ENCODE measurements at places on chromosomes 2 and 18.

GRCh38 chr2:204477358-204477950 is 67.8 kb upstream of the PARD3B start:
- DNase-seq: no peak

DNA sequence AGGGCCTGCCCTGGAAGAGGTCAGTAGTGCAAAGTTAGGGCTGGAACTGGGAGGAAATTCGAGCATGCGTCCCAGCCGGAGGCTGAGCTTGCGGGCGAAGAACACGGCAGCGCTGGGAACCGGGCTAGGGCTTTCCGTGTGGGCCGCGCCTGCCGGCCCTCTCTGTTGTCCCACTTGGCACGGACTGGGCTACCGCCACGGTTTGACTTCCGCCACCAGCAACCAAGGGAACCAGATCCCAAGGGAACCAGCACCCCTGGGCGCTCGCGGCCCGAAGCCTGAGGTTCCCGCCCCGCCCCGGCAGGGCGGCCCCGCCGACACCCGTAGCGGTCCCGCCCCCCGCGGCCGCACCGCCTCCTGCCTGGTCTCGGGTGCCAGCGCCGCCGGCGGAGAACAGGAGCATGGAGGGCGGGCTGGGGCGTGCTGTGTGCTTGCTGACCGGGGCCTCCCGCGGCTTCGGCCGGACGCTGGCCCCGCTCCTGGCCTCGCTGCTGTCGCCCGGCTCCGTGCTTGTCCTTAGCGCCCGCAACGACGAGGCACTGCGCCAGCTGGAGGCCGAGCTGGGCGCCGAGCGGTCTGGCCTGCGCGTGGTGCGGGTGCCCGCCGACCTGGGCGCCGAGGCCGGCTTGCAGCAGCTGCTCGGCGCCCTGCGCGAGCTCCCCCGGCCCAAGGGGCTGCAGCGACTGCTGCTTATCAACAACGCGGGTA is at the start of gene SPR:
Gene SPR, plus strand, starts transcription at position 377 of the 708 bp plus-strand sequence. Its CDS starts 25 bp downstream, at position 402.
- DNase-seq: peak; percentile 54

DNA sequence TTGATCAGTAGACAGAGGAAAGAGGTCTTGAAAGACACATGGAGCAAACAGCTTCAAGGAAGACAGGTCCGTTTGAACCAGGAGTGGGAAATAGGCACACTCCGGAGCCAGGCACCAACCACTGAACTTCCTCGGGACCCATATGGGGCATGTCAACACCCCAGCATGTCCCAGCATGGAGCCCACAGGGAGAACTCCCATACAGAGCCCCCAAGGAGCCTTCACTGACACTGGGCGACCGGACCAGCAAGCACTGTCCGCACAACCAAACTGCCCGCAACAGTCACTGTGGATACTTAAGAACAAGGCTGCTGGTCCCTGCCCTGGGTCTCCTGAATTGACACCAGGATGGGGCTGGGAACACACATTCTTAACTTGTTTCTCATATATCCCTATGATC is 286.2 kb upstream of the SALL3 start:
- no peak for DNase-seq

DNA sequence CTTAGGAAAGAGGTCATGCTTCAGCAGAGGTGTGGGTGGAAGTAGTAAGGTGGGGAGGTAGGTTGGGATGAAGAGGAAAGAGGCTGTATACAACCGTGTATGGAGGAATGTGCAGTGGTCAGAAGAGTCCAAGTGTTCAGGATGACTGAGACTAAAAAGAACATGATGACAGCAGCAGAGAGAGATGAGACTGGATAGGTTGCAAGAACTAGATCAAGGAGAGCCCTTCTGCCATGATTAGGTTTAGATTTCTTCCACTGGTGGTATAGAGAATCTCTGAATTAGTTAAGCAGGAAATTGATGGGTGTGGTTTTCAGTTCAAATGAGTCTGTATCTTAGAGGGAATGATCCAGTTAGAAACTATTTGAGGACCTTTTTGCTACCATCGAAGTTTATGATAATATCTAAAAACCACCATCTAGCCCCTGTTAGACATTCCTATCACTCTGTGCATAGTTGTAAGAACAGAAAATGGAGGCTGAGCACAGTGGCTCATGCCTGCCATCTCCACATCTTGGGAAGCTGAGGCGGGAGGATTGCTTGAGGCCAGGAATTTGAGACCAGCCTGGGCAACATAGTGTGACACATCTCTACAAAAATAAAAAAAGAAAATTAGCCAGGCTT is 221.0 kb downstream of the LTBP1 start:
- DNase-seq: no peak

- no peak for DNase-seq
Observed at GRCh38 chr2:206756816-206757215, 8.3 kb downstream of the MDH1B start.

- DNase-seq: no peak
Observed at GRCh38 chr2:194155431-194155830, 1501.6 kb upstream of the SLC39A10 start.
